ENCODE measurements at places on chromosomes 12 and 14.

DNA sequence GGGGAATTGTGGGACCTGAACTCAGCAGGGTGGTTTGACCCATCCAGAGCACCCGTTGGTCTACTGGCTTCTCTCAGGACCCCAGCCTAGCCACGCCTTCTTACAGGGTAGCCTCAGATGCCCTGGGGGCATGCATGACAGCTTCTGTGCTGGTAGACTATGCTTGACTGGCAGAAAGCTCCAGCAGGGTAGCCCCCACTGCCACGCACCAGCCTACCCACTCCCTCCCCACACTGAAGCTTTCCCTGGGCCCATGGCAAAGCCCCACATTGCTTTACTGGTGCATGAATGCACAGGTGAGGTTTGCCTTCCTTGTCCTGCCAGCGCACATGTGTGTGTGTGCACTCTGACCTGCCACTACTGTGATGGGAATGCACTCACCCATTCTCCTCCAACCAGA is 772.2 kb downstream of the LRFN5 start:
- DNase-seq, result no peak

DNA sequence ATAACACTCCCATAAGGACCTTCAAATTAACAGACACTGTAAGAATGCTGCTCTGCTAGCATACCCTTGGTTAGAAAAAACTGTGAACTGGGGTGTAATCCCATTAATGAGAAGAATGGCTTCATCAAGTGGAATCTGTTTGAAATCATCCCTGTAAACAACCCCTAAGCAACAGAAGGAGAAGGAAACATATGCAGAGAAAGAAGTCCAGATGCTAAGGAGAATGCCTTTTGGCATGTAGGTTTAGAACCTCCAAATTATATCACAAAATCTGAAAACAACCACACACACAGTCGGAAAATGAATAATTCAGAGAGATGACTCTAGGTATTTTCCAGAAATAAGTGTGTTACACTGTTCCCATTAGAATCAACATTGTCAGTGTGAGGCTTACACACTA is 140.2 kb downstream of the NUAK1 start:
- DNase-seq, result no peak

GRCh38 chr14:97273540-97273939 is 476.4 kb downstream of the VRK1 start:
- DNase-seq, result no peak

- no peak for DNase-seq
Observed at GRCh38 chr14:51328772-51329353, 88.8 kb downstream of the TMX1 start.

DNA sequence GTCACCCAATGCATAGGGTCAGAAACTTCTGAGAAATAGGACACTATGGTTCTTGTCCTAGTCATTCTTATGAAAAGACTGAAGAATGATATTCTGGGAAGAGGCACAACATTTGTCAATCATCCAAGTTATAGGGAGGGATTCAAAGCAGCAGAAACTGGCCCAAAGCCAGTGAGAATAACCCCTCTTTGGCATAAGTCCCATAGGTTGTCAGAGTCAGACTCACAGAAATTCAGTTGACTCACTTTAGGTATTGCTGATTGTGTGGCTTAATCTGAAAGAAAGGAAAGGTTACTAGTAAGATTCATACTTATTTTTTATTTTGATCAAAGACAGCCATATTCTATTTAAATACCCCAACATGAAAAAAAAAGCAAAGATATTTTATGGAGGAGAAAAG is 151.0 kb downstream of the SRGAP1 start:
- no peak for DNase-seq

DNA sequence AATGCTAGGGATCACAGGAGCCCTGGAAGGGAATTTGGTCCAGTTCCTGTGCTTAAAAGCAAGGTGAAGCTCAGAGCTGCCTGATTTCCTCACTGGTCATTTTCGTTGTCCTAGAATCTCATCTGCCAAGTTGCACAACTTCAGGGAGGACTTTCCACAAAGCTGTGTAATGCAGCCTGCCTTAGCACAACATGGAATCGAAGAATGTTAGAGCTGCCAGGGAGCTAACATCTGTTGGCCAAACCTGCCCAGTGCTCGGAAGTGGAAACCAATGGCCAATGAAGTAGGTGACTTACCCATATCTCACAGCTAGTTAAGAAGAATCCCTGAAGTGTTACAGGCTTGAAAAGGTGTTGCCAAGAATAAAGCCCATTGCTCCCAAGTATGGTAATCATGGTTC is 79.9 kb upstream of the SSTR1 start:
- DNase-seq, result no peak

DNA sequence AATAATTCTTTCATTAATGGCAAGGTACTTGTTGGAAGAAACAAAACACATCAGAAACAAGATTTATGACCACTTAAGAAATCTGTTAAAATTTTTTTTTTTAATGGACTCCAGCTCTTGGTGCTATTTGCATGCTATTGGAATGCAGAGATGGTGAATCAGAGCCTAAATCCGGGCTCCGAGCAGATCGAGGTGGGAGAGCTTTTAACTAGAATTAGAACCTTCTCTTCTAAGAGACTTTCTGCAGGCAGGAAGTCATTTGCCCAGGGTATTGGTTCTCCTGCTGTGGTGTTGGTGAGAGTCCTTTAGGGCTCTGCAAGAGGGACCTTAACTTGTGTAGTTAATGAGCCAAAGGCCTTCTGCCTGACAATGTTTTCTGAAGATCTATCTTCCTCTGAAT is 419.4 kb downstream of the SNAPC1 start:
- no peak for DNase-seq

GRCh38 chr14:68593806-68594536 is 198.9 kb downstream of the ZFP36L1 start:
- no peak for DNase-seq
